ENCODE measurements at places on chromosomes 12 and 14.

DNA sequence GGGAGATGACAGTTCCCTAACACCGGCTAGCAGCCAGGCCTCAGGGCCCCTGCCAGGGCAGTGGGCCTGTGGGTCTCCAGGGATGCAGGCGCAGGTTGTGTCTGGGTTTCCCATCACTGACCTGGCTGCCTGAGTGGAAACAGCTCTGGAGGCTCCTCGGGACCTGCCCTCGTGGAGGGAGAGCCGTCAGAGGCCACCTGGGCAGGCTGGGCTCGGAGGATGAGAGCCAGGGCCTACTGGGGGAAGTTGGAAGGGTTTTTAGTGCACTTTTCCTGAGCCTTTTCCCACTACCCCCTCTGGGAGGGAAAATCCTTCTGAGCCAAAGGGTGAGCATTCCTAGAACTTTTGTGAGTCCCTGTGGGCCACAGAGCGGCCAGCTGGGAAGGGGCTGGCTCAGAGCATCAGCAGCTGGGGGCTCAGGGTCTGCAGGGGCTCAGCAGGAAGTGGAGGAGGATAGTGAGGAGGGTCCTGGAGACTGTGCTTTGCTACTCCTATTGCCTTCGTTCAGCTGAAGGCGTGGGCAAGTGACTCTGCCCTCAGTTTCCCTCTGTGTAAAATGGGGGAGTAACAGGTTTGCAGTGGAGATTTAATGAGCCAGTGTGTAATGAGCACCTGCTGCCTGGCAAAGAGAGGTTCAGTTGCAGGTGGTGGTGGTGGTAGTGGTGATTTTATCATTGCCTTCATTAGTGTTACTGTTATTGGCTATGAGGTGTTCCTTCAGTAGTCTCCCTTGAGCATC is 1.8 kb downstream of the SH2B3 start:
- no peak for DNase-seq

GRCh38 chr12:112344220-112344619 is 38.0 kb downstream of the HECTD4 start:
- DNase-seq, result no peak

- peak; percentile 17 for DNase-seq
Observed at GRCh38 chr14:91961297-91962220, 14.1 kb upstream of the FBLN5 start.

- DNase-seq, result no peak
Observed at GRCh38 chr14:100082723-100083122, 17.5 kb downstream of the EVL start.

DNA sequence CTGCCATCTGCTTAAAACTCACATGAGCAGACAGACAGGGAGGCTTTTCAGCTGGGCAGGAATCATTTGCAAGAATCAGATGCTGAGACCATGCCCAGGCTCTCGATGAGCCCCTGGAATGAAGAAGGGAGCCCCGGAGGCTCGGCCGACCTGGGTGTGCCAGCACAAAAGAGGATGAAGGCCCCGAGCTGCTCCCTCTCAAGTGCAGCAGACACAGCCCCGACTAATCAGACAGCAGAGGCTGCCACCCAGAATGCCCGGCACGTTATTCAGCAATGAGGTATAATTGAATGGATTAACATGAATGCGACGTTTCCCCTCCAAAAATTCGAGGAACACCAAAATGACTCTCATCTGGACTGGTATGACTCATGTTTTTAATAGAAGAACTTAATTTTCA is 58.9 kb downstream of the BCL11B start:
- peak; percentile 67 for DNase-seq

DNA sequence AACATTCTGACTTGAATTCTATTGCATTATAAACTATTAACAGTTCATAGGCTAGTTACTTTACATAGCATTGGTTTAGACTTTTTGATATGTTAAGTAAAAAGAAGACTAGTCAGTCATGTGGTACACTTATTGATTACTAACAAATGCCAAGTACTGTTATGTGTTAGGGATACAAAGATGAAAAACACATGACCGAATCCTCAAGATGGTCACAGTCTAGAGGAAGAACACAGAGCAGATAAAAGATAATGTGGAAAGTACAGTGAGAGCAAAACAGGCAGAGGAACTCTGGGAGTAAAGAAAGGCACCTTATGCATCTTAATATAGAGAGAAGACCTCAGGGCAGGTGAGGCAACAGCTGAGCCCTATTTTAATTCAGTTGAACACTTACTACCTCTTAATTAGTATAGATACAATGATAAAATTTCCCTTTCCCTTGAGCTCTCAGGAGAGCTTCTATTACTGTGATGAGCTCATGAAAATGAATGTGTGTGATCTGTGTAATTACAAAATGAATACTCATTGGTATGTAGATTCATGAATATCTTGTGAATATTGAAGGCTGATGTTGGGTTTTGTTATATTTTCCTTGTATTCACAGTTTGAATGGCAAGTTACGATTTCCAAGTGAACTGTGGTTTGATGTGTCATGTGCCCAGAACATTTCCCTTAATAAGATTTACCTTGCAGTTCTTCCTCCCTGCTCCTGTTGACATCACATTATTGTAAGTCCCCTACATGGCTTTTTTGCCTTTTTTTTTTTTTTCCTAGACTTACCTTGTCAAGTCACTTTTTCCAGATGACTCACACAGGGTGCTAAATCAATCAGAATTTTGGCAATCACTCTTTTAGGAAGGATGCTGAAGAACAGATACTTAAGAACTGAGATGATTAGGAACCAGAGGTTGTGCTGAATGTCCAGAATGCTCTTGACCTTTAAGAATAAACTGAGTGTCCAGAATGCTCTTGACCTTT is 29.5 kb upstream of the MSRB3 start:
- peak; percentile 7 for DNase-seq

DNA sequence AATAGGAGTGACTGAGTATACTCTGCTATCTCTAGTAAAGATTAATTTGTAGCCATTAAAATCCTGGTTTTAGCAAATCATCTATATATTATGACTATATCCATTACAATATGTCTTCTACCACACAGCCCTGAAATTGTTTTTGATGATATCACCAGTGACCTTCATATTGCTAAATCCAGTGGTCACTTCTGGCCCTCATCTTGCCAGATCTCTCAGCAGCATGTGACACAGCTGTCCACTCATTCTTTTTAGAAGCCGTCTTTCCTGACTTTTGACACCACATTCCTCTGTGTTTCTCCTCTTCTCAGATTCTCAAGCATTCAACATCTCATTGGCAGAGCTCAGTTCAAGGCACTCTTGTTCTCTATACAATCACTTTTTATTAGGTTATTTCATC is 54.9 kb downstream of the CPNE8 start:
- DNase-seq, result no peak

- peak; percentile 87 for DNase-seq
Observed at GRCh38 chr12:121773011-121773777, 20.3 kb downstream of the RHOF start.

DNA sequence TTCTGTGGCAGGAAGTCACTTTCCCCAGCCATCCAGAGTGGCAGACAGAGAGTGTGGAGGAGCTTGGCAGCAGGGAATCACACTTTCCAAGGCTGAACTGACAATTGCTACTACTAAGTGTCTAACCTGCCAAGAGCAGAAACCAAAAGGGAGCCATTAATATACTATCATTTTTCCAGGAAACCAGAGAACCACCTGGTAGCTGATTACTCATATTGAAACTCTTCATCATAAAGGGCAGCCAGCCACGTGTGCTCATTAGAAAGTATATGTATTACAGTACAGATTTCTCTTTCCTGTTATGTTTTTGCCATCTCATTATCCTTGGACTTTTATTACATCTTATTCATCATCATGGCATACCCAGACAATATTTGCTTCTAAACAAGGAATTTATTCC is 374.9 kb downstream of the GXYLT1 start:
- no peak for DNase-seq

GRCh38 chr12:94718114-94718513 is 67.8 kb upstream of the TMCC3 start:
- no peak for DNase-seq

DNA sequence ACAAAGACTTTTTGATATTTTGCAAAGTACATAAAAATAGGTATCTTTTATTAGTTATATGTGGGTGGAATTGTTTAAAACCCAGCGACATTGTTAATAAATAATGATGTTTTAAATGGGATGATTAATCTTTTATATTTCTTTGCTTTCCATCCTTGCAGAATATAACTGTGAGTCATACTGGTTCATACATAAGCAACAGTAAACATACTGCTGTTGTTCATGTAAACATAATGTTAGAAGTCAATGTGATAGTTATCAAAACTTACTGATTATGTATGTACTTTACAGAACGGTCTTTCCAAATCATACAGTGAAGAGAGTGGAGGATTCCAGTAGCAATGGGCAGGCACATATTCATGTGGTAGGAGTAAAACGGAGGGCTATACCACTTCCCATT is 119.8 kb downstream of the ARID2 start:
- DNase-seq, result no peak

DNA sequence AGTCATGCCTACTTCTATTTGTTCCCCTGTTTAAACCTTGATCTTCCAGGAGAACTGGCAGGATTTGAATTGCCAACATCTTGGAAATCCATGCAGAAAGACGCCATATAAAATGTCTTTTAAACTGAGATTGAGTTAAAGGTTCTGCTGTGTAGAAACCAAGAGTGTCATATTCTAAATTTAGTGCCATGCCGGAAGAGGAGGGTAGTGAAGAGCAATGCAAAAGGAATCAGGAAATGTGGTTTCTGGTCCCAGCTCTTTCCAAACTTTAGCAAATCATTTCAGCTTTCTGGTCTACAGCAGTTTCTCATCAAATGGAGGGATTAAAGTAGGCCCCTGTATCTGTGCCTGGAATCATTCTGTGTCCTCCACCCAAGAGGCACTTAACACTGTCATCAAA is 85.7 kb downstream of the BTG1 start:
- DNase-seq, result no peak
